ENCODE measurements at places on chromosomes 5 and 9.

GRCh38 chr5:150066901-150067396 is 19.4 kb downstream of the CSF1R start:
- no peak for DNase-seq

- peak; percentile 69 for DNase-seq
Observed at GRCh38 chr5:36610621-36611020, 4.2 kb downstream of the SLC1A3 start.

- no peak for DNase-seq
Observed at GRCh38 chr5:75616371-75616881, 5.2 kb downstream of the ANKDD1B start.

DNA sequence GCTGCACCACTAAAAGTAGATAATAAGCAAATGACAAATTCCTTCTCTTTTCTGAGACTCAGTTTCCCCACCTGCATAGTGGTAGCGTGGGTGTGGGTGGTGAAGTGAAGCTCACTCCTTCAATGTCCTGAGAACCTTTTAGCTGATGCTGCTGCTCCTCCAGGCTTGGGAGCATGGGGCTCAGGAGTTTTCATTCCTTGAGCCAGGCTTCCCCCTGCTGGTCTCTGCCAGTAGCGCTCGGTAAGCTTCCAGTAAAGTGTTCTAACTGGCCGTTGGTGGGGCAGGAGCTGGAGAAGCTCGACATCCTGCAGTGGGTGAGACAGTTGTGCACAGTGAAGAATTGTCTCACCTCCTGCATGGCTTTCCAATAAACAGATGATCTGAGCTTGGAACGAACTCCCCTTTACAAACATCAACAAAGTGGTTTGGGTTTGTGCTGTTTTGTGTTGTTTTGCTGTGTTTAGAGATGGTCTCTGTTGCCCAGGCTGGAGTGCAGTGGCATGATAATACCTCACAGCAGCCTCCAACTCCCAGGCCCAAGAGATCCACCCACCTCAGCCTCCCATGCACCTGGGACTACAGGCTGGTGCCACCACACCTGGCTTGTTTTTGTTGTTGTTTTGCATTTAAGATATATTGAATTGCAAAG is 34.6 kb downstream of the SPARC start:
- DNase-seq, result peak; percentile 87

- no peak for DNase-seq
Observed at GRCh38 chr9:75692309-75692708, 198.2 kb upstream of the PCSK5 start.

DNA sequence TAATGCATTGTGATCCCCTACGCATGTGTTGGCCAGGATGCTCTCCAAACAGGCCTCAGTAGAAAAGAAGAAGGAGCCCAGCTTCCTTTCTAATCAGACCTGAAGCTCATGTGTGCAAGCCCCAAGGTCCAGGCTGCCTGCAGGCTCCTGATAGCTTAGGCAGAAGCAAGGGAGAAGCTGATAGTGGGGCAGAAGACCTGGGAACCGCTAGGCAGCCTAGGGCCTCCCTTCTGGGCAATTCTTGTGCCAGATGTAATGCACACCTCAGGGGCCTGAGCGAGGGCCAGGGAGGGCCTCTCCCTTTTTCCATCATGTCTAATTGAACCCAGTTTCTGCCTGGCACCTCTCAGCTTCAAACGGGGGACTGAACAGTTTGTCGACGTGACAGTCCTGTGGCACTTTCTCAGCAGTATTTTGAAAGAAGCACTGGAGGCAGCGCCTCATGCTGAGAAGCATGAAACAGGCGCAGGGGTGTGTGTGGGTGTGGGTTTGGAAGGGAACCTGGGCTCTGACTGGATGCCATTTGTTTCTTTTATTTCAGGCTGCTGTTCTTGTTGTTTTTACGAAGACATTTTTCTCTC is 212.8 kb downstream of the PIK3R1 start:
- no peak for DNase-seq

DNA sequence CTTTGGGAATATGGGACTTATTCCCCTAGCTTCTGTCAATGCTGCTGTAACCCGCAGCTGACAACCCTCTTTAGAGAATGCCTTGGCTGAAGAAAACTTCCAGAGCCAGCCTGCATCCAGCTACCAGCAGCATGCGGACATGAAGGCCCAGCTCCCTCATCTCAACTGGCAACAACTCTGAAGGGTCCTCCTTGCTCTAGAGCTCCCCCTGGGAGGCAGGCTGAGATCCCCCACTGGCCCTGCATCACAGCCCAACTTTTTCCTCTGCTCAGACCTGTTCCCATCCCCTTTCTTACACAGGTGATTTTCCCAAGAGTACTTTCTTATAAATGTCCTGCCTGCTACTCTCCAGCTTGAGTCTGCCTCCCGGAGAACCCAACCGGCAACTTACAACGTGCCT is 18.7 kb upstream of the WNT8A start:
- DNase-seq, result no peak

DNA sequence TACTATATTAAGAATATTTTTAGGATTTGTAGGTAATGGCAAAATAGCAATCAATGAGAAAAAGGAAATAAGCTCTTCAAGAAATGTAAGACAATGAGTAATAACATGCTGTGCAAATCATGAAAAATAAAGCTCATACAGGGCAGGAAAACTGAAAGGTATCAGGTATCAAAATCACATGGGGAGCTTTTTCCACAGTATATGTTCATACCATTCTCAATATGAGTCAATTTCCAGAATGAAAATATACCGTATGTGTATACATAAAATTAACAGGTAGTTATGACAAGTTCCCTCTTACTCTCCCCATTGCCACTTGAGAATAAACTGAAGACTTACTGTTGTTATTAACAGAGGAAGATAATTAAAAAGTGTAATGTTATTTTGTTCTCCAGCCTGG is 35.9 kb downstream of the EFCAB9 start:
- no peak for DNase-seq

- no peak for DNase-seq
Observed at GRCh38 chr5:140118302-140118936, 4.5 kb downstream of the PURA start.

DNA sequence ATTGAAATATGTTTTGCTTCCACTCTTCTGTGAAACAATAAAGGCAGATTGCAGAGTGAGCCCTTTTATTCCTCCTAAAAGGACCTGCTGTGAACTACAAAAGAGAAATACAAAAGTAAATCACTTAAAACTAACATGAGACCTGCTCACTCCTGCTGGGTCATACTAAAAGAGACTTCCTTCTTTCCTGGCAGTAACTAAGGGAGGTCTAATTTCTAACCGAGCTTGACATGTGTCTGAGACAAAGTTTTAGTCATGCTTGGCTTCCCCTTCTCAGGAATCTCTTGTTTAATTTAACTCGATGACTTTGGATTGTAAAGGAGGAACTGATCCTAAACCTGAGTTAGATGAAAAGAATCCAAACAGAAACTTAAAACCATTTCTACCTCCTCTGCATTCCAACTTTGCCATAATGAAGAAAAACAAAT is 86.4 kb upstream of the CDH6 start:
- DNase-seq, result no peak

DNA sequence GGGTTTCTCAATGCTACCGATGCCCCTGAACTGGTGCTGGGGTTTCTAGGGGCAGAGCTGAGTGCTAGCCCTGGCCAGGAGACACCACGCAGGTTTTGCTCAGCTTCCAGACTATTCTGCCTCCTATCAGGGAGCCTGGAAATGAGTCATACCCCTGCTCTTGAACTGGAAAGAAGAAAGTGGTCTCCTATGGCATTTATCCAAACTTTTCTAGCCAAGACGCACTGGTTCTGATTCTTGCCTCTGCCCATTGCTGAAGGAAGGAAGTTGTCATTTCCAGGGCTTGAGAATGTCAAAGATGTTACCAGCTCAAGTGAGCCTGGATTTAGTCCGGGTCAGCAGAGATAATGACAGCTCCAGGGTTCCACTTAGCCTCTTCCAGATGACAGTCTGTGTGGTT is 561.9 kb downstream of the CDK5RAP2 start:
- DNase-seq, result no peak

- peak; percentile 41 for DNase-seq
Observed at GRCh38 chr5:103561685-103562452, 720 bp downstream of the NUDT12 start.

DNA sequence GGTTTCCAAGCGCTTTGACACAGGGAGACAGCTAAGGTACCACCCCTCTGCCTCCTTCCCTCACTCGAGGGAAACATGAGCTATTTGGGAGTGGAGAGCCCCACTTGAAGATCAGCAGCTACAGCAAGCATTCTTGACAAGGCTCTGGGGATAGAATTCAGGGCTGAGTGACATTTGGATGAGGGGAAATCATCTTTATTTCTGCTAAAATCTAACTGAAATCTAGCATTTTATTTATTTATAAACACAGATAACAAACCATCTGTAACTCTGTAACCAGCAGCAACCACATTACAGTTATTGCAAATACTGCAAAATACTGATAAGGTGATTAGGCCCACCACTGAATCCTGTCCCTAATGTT is 22.4 kb downstream of the RNF130 start:
- DNase-seq, result no peak

DNA sequence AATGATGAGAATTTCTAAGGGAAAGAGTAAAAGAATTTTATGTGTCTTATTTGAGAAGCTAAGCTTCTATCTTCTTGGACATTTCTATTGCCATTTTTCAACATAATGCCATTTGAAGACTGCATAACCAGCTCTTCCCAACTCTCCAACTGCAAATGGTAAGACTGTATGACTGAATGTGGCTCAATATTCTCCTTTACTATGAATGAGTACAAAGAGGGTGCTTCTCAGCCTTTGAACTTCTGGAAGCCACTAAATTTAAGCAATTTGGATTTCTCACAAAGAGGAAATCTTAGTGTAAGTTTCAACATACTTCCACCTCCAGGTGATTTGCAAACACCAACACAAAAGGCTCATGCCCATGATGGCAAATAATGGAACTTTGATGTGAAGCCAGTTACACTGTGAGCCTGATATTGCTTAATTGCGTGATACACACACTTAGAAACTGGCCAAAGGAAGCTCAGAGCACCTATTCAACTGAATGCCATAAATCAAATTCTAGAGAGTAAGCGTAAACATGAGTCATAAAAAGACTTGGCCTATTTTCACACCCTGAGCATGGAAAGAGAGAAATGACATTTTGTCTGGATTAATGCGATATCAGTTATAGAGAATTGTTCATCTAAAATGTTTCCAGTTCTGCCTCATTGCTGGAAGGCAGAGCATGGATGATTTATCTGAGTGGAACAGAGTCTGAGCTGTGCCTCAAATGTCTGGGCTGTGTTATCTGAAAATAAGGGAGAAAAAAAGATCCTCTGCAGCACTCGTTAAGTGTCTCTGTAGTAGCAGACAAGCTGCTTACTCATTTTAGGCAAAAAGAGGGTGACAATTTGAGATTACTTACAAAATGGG is 145.3 kb downstream of the PLK2 start:
- no peak for DNase-seq

GRCh38 chr5:75670577-75670976 is 46.7 kb downstream of the POC5 start:
- DNase-seq, result no peak

DNA sequence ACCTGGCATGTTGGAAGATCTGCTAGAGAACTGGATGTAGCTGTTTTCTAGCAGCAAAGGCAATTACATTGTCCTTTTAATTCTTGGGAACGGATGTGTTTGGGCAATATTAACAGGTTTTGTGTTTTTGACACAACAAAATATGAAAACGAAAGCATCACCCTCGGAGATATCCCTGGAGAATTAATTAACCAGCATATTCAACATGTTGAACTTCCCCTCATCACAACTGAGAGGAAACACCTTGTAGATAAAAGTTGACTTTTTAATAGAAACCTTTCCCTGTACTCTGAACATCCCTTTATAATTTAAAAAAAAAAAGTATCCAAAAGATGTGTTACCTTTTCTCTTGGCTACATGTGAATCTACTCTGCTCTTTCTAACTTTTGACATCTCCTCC is 13.0 kb downstream of the SEMA6A start:
- no peak for DNase-seq

DNA sequence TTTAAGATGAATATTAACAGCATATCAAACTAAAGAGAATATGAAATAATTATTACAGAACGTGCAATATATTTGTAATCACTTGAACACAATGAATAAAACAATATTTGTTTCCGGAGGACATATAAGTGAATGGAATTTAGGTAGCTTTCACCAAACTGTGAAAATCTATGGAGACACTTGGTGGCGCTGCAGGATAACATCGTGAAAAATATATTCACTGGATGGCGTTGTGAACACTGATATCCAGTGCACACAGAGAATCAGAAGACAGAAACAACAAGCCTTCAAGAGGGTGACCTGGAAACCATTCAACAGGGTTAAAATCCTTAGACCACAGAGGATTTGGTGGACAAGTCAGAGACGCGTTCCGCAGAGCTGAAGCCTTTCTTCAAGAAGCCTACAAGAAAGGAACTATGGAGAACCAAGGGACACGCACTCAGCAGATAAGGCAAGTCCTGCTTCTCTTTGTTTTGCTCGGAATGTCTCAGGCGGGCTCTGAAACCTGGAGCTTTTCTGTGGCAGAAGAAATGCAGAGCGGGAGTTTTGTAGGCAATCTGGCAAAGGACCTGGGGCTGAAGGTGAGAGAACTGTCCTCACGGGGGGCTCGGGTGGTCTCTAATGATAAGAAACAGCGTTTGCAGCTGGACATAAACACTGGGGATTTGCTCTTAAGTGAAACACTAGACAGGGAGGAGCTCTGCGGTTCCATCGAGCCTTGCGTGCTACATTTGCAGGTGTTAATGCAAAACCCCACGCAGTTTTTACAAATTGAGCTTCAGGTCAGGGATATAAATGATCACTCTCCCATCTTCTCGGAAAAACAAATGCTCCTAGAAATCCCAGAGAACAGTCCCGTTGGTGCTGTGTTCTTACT is at the start of gene PCDHB11:
TSS of gene PCDHB11 (plus strand) at position 269 of the 877 bp plus-strand sequence. CDS start at position 417, 148 bp downstream.
- DNase-seq, result no peak

- no peak for DNase-seq
Observed at GRCh38 chr5:137073189-137073588, 425.9 kb downstream of the SPOCK1 start.

GRCh38 chr5:39266442-39266841 is 47.1 kb upstream of the FYB1 start:
- no peak for DNase-seq

DNA sequence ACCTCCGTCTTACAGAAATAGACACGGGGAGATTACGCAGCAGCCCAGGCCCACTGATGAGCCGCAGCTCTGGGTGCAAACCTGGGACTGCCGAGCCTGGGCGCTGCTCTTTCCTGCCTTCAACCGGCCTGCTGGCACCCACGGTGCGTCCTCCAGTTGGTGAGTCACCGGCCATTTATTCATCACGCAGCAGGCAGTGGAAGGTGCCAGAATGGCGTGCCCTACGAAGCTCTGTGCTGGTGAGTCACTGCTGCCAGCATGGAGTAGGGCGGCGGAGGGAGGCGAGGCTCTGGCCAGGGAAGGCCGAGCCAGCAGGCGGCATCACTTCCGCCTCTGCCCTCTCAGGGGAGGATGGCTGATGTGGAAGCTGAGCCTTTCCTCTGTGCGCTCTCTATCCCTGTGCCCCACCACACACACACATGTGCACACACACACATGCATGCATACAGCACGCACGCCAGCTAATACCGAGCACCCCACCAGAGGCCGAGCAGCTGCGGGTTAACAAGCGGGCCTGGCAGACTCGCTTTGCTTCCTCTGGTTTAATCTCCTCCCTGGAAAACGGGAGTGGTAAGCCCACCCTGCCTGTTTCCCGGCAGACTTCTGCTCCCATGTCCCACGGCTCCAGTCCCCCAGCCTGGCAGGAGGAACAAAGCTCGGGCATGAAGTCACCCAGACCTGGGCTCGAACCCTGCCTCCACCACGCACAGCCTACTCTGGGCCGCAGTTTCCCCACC is 39.2 kb downstream of the OLFM1 start:
- no peak for DNase-seq

All from pons (tissue), 1 donor.